ENCODE measurements at places on chromosomes 1 and 21.

GRCh38 chr1:160400646-160401486 lies 502 bp downstream of the VANGL2 start:
- no peak for DNase-seq

- peak; percentile 47 for DNase-seq
Observed at GRCh38 chr1:36342426-36343185, 19.2 kb upstream of the EVA1B start.

DNA sequence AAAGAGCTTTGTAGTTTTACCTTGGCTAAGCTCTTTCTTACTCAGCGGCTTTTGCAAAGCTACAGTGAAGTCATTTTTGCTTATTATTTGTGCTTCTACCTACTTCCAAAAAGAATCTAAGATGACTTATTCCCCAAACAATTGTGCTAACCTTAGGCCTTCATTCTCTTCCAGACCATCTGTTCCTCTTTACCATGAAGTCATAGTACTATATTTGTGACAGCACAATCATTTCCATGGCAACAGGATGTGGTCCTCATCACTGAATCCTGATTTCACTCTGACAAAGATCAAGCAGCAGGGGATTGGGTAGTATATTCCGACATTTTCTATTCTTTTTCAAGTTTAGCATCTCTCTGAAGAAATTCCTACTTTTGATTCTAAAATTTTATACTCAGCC lies 24.8 kb upstream of the NMNAT2 start:
- no peak for DNase-seq

DNA sequence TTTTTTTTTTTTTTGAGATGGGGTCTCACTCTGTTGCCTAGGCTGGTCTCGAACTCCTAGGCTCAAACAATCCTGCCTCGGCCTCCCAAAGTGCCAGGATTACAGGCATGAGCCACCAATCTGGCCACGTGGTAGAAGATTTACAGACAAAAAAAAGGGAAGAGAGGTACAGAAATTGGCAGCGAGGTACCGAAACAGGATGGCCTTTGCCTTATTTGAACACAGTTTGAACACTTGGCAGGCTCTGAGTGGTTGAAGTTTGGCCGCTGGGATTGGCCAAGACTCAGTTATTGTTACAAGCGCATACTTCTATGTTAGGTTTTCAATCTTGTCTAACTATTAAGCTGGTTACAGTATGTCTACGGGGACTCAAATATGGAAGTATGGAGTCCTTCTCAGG lies 6.2 kb upstream of the AADACL4 start:
- no peak for DNase-seq

DNA sequence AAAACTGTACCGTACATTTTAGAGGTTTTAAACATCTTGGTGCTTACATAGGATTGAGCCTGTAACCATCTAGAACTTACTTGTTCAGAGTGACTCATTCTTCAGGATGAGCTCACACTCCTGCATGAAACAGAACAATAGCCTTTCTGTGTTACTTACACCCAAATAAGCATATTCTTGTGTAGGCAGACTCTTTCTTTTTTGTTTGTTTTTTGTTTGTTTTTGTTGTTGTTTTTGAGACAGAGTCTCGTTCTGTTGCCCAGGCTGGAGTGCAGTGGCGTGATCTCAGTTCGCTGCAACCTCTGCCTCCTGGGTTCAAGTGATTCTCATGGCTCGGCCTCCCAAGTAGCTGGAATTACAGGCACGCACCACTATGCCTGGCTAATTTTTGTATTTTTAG lies 3.8 kb upstream of the CA6 start:
- DNase-seq, result peak; percentile 96

Data from pons (tissue), 1 donor.